Left ventricle myocardium superior (tissue), 1 donor: ENCODE measurements at places on chromosomes 11 and 22. TPM values are rescaled to one million over a fixed set of nuclear protein-coding genes. Genes with fewer than 3 reads are reported as not detected.

The CHRM1 gene
- 0.07 TPM for total RNA-seq

The NCAM1 gene
- total RNA-seq, result 244 TPM

The OR8G5 gene
- total RNA-seq, result not detected

The OR10G7 gene
- total RNA-seq, result not detected

- DNase-seq, result no peak
Measured at GRCh38 chr11:17510507-17511206, 33.6 kb downstream of the USH1C start.

GRCh38 chr11:75135651-75136050, 15.3 kb upstream of the SLCO2B1 start:
- no peak for DNase-seq

- no peak for DNase-seq
Measured at GRCh38 chr11:101215069-101215468, 85.5 kb upstream of the PGR start.

DNA sequence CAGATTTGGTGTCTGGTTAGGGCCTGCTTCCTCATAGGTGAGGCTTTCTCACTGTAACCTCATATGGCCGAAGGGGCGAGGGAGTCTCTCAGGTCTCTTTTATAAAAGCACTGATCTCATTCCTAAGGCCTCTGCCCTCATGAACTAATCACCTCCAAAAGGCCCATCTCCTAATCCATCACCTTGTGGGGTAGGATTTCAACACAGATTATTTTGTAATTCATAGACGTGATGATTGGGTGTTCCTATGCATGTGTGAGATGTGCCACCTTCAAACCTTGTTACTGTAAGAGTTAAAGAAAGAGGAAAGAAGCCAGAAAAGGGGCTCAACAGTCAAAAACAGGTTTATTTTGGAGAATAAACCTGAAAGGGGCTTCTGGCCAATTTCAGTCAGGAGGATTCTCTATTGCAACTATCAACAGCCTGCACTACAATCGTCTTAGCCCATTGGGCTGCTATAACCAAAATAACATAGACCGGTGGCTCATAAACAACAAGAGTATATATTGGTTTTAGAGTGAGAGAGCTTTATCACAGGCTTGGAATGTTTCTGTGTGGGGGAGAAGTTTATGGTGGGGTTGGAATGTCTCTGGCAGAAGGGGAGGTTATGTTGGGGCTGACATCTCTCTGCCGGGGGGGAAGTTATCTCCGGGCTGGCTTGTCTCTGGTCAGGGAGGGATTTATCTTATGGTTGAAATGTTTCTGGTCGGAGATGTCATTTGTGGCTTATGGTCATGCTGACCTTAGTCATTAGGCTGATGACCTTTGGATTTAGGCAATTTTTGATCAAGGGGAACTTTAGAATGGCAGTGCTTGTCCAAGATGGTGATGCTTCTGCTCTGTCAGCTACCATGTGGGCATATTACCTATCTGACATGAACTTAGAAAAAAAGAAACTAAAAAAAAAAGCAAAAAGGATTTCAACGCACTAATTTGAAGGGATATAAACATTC, 35.1 kb downstream of the CSF2RB start:
- DNase-seq, result no peak

- no peak for DNase-seq
Measured at GRCh38 chr11:14700593-14700992, 57.0 kb downstream of the PDE3B start.

GRCh38 chr11:56522008-56522407, 21.0 kb downstream of the OR5M11 start:
- no peak for DNase-seq

DNA sequence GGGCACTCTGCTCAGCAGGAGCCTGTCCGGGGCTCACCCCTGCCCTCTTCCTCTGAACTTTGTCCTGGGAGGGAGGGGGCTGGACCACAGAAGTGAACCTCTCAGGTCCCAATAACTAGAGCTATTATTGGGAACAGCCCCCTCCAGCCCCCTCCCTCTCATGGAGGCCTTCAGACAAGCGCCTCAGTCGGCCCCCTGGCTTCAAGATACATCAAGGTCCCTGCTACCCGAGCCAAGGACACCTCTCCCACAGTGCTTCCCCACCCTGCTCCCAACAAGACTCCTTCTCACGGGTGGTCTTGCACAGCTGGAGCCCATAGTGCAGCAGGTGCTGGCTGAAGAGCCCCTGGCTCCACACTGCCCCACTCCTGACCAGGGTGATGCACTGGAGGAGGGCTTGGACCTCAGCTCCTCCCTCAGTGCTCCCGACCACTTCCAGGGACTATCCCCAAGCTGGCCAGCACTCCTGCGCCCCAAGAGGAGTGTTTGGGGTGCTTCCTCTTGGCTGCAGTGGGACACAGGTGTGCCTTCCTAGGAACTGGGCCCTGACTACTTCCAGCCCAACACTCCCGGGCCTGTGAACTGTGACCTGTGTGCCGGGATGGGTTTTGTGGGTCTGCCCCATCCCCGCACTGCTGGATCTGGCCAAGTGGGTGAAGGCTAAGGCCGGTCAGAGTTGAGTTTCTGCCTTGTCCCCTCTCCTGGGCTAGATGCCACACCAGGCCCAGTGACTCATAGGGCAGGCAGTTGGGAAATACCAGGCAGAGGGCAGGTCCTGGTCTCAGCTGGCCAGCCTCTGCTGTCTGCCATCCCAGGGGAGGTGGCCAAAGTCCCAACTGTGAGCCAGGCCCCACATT, 2.2 kb downstream of the PNPLA2 start:
- DNase-seq, result peak; percentile 85

DNA sequence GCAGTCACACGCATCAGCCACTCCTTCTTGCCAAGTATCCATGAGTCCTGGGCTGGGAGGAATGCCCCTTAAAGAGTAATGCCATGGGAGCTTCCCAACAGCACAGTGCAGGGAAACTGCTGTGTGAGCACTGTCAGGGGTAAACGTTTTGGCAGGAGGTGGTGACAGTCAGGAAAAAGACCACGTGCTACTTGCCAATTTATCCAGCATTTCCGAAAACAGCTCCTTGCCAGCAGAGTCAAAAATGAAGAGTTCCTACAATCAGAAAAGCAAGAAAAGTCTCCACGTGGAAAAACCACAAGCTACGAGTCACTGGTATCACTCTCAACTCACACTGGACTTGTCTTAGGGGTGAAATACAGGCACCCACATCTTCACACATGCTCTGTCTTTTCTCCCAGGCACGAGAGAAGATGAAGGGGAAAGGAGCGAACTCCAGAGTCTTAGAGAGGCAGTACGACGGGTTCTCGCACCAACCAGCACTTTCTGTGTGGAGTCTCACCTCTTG, 9.9 kb downstream of the IFT27 start:
- no peak for DNase-seq

DNA sequence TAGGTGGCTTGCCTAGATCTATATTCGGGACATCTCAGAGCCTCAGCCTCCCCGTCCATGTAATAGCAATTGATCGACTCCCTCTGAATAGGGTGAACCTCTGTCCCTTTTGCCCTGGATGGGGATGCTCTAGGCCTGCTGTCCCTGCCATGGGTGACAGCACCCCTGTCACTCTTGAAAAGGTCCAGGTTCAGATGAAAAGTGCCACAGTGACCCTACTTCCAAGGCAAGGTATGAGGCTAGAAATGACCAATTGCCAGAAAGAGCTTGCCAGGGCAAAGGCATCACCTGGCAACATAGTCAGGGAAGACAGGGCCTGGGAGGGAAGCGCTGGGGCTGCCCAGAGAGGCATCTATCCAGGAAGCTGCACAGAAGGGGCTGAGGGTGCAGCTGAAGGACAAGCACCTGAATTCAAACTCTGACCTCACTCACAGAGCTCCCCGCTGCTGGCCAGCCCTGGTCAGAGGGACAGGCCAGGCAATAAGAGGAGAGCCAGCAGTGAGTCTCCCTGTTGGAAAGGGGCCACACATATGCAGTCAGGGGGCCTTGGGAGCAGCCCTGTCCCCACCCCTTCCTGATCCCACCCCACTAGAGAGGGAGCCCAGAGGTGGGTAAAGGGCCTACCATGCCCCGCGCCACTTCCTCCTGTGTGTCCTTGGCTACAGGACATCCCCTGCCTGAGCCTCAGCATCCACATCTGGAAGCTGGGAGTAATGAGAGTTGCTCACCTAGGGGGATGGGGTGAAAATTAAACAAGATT, 9.0 kb upstream of the APOBEC3A start:
- DNase-seq, result no peak

- no peak for DNase-seq
Measured at GRCh38 chr11:129458756-129459535, 83.3 kb downstream of the BARX2 start.
